ENCODE measurements at places on chromosomes 16 and 17.

GRCh38 chr16:48503779-48504178 lies 106.2 kb downstream of the N4BP1 start:
- no peak for ATAC-seq

GRCh38 chr17:74815550-74816370 lies 39.6 kb upstream of the NAT9 start:
- ATAC-seq, result no peak

DNA sequence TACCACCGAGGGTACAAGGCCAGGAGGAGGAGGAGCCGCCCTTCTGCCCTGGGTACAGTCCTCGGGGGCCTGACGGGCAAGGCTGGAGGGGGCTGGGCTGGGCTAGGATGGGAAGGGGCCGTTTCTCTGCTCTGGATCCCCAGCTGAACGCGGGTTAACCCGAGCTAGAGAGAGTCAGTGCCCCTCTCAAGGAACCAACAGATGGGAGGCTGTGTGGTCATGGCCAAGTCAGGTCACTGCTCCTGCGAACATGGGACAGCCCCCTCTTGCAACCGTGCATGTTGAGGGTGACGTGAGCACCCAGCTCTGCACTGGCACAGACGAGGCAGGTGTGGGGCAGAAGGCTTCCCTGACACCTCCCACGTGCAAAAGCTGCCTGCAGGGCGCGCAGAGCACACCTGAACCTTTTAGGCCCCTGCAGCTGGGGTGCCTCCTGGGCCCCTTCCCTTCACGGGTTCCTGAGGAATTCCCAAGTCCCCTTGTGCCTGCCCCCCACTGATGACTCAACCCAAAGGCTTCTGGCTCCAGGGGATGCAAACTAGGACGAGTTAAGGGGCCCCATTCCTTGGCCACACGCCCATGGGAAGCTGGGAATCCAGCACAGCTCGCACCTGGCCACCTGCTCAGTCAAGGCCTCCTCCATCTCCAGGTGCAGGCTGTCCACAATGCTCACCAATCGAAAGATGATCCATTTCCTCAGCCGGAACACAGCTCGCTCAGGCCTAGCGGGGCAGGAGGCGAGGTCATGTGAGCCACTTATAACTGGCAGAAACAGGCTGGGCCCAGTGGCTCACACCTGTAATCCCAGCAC lies 6.3 kb downstream of the MYBBP1A start:
- no peak for ATAC-seq

- ATAC-seq, result no peak
These were observed 63.0 kb downstream of the GSG1L start for GRCh38 chr16:28000314-28001169.

DNA sequence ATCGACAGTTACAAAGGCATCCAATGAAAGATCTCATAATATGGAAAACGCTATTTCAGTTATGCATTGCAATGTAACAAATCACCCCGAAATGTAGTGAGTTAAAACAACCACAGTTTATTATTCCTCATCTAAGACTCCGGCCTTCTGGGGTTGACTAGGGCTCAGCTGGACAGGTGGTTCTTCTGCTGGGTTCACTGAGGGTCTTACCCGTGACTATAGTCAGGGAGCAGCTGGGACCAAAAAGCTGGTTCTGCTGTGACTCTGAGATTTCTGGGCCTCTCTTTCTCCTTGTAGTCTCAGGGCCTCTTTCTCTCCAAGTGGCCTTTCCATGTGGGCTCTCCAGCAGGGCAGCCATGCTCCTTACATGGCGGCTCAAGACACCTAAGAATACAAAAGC lies 196.0 kb downstream of the IRX3 start:
- ATAC-seq, result no peak

GRCh38 chr16:75097941-75098901 lies 18.4 kb downstream of the LDHD start:
- peak; percentile 98 for ATAC-seq

DNA sequence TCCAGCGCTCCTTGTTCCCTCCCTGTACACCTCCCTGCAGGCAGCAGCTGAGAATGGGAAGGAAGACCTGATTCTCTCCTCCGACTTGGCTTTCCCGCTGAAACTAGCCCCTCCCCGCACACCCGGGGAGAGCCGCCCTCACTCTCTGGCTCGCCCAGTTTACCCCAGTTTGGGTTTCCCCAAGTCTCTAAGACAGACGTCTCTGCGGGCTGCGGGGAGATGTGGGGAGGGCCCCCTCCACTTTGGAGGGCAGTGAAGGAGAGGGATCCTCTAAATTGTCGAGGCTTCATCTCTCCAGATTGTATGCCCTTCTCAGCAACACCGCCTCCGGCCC lies 797 bp downstream of the GRB7 start:
- ATAC-seq, result peak; percentile 84

GRCh38 chr16:21060027-21060510 lies 90.6 kb downstream of the DNAH3 start:
- no peak for ATAC-seq

DNA sequence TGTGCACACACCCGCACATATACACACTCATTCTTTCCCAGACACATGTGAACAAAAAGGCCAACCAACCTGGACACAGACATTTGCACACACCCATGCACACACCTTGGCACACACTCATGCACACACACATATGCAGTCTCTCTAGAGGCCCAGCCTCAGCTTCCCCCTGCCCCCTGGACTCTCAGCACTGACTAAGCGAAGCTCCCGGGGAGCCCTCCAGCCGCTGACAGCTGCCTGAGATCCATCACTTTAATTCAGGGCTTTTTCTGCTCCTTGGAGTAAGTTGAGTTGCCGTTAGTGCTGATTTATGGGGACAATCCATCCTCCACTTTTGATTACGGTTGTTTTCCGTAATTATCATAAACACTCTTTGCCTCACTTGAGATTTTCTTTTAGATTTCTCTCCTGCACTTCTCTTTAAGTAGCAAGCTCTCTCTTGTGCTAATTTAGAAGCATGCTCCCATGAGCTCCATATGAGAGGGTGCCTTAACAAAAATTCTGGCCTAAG lies 158.6 kb upstream of the CDC42EP4 start:
- ATAC-seq, result no peak

- ATAC-seq, result no peak
These were observed 6.5 kb upstream of the SDK2 start for GRCh38 chr17:73650617-73651200.

DNA sequence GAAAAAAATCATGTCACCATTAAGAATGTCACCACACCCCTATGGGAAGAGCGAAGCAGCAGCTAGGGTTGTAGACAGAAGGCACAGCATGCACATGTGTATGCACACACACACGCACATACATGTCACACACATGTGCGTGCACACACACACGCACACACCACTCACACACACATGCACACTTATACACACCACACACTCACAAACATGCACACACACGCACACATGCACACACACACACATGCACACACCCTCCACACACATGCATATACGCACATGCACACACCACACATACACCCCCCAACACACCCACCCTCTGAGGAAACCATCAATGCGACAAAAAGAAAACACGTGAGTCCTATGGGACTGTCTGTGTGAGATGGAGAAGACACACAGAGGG lies 205.4 kb downstream of the ENGASE start:
- ATAC-seq, result no peak

- ATAC-seq, result peak; percentile 68
These were observed 29.8 kb upstream of the PLLP start for GRCh38 chr16:57314161-57314785.

DNA sequence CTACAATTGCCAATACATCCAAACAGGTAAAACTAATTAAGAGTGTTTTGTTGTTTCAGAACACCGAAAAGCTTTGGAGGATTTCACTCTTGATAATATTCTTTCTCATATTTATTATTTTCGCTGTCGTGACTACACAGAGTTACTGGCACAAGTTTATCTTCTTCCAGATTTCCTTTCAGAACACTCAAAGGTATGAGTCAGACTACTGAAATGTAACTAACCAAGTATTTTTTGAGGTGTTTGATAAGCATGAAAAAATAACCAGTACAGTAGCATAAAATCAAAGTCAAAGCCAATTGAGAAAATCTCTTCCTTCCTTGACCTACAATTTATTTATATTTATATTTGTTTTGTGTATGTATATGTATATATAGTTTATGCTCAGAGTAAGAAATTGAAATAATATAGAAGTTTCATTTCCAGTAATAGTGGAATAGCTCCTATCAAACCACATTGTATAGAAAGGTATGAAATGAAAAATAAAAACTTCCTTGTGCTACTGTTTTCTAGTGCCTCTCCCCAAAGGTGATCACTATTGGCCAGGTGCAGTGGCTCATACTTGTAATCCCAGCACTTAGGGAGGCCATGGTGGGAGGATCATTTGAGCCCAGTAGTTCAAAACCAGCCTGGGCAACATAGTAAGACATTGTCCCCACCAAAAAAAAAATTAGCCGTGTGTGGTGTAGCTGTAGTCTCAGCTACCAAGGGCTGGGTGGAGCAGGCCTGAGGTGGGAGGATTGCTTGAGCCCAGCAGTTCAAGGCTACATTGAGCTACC lies 10.9 kb downstream of the RAD51C start:
- peak; percentile 50 for ATAC-seq

DNA sequence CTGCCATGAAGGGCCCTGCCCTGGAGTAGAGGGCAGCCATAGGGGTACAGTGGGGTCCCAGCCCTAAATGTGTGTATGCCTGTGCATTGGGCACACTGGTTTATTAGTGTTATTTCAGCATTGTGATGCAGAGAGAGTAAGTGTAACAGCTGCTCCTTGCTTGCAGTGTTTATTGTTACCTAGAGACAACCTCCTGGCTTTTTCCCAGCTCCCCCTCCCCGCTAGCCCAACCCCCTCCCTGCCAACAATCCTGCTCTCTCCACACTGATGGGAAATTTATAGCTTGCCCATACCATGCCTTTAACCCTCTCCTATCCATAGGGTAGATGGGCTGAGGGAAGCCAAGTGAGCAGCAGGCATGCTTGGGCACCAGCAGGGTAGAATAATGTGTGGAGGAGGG lies 51.3 kb downstream of the NEUROD2 start:
- ATAC-seq, result no peak

DNA sequence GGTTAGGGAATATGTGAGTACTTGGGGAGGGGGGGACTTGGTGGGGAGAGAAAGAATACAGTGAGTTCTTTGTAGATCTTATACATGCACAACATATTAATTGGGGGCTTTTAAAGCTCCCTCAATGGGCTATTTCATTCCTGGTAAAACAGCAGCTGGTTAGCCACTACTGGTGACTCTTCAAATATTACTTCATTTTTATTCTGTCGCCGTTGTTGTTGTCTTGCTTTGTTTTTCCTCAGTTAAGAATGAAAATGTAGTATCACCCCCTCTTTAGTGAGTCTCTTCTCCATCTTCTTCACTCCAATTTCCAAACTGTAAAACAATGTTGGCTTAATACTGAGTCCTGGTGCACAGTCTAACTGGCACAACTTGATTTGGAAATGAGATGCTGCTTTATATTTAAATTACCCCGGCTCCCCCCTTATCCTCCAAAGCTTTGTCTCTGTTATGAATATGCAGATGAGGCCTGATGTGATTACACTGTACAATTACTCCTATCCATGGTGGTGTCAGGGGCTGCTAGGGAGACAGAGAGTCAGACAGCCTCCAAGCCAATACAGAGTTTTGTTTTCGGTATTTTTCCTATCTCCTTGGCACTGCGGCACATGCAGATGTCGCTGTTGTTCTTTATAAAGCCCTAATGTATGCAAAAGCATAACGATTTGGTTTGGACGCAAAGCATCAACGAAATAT lies 256.9 kb upstream of the PMFBP1 start:
- no peak for ATAC-seq

- no peak for ATAC-seq
These were observed 27.9 kb downstream of the CCDC57 start for GRCh38 chr17:82184761-82185160.

GRCh38 chr17:48426019-48426665 lies 3.9 kb downstream of the SKAP1 start:
- ATAC-seq, result no peak

GRCh38 chr16:1363501-1364041 lies 11.8 kb downstream of the GNPTG start:
- ATAC-seq, result peak; percentile 94

DNA sequence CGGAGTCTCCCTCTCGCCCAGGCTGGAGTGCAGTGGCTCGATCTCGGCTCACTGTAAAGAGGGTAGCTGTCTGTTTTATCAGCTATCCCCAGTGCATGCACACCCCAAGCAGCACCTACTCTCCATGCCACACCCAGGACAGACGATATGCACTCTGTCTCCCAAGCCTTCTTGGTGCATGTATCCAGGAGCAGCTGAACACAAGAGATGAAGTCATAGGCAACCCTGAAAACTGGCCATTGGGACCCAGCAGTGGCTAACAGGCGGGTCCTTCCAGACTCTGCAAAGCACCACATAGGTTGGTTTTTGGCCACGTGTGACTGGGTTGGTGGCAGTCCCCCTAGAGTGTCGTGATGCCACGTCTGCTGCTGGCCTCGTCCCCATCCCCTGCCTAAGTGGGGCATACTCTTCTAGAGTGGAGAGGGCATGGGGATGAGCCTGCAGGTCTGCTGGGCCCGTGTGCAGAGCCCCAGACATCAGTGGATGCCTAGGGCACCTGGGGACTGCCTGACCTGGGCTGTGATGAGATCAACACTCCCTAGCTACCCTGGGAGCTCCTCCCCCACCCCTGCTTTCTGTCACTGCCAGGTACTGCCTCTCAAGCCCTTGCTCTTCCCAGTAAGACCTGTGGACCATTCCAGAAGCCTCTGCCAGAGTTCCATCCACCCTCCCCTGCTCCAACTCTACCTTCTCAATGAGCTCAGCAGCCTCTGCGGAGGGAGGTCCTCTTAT lies 9.3 kb downstream of the PDE6G start:
- no peak for ATAC-seq

GRCh38 chr16:67105246-67105645 lies 4.5 kb upstream of the PHAF1 start:
- no peak for ATAC-seq

DNA sequence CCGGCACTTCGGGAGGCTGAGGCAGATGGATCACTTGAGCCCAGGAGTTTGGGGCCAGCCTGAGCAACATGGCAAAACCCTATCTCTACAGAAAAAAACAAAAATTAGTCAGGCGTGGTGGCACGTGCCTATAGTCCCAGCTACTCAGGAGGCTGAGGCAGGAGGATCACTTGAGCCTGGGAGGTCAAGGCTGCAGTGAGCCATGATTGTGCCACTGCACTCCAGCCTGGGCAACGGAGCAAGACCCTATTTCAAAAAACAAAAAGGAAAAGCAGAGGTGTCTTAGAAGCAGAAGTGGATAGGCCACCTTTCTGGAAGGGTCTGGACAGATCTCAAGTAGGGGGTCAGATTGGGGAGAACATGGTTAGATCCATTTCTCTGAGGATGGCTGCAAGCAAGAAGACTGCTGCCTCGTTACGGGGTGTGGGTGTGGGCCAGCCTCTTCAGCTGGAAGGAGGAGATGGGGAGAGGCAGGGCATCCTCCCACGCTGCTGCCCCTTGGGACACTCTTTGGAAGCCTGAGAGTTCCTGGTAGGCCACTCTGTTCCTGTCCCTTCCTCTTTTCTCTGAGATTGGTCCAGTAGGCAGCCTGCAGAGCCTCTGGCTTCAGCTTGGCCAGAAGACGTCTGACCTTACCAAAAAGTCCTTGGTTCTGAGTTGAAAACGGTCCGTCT lies 208.0 kb downstream of the MSI2 start:
- ATAC-seq, result no peak

Data from activated CD4-positive, CD25-positive, alpha-beta regulatory T cell treated with anti-CD3 and anti-CD28 coated beads, Interleukin-2, amount 50 U/mL, for 24 hours (primary cell).